ENCODE measurements at places on chromosomes 4 and X.

GRCh38 chr4:148984951-148985350 lies 542.7 kb upstream of the NR3C2 start:
- no peak for DNase-seq

DNA sequence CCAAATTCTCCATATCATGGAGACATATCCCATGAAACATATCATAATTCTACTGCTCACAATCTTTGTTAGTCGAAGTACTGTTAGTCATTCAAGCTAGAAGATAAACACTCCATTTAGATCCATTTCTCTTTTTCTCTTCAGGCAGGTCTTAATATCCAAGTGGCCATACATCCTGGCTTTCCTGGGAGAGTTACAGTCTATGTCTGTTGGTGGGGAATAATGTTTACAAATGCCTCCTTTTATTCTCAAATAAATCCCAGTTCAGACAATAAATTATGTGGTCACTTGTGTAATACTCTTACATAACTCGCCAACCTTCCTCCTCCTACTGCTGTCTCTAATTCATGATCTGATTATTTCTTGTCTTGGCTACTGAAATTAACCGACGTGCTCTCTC lies 82.1 kb downstream of the VCX3B start:
- no peak for DNase-seq

DNA sequence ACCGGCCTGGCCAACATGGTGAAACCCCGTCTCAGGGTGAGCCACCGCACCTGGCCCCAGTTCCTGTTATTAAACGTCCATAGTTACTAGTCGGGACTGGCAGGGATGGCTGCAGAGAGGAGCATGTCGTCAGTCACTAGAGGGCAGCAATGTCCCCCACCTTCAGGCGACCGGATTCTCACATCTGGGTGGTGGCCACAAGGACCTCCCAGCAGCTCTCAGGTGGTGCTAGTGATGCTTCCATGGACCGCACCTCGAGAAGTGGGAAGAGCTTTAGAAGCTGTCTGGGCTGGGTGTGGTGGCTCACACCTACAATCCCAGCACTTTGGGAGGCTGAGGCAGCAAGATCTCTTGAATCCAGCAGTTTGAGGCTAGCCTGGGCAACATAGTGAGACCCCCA lies 13.3 kb upstream of the IL3RA start:
- no peak for DNase-seq

GRCh38 chrX:10526451-10526850 lies 93.9 kb downstream of the MID1 start:
- no peak for DNase-seq

GRCh38 chr4:39036172-39036571 lies 4.0 kb upstream of the TMEM156 start:
- DNase-seq: no peak

Measured in brain pericyte (primary cell).